ENCODE measurements at places on chromosomes 12 and 14.

- DNase-seq, result no peak
Observed at GRCh38 chr14:35881280-35881679, 55.1 kb downstream of the BRMS1L start.

DNA sequence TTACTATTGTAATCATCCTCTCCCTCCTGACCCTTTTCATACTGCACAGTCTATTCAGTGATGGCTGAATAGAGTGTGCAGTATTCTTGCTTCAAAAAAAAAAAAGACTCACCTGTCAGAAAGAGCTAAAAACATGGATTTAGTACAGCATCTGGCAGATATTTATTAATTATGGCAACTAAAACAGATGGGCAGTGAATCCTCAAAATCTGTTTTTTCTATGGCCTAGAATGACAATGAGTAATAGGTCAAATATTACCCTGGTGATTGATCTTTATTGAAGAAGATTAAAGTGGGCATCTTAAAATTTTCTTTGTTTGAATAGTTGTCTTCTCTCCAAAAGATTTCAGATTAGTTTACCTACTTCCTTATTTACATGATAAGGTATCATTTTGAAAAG is 543.6 kb downstream of the FOXG1 start:
- no peak for DNase-seq

DNA sequence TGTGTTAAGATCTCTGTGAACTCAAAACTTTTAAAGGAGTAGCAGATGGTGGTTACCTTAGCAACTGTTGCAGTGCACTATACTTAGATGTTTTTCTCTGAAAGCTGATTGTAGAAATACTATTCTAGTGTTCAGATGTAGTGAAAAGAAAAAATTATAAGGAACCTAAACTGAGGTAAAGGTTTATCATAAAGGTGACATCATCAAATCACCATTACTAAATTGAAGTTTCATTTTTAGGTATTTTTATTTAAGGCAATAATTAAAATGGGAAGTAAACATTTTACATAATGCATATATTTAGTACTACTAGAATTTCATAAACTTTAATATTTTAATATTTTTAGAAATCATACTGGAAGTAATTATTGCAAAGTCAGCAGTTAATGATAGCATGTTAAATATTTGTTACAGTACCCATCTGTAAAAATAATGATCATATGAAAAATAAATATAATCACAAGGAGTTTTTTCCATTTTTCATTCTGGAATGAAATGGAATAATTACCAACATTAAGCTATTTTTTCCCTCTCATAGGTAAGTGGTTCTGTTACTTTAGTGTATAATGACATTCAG is 141.1 kb upstream of the NAV3 start:
- DNase-seq, result no peak

- DNase-seq, result no peak
Observed at GRCh38 chr12:123286652-123287373, 15.2 kb upstream of the CDK2AP1 start.

DNA sequence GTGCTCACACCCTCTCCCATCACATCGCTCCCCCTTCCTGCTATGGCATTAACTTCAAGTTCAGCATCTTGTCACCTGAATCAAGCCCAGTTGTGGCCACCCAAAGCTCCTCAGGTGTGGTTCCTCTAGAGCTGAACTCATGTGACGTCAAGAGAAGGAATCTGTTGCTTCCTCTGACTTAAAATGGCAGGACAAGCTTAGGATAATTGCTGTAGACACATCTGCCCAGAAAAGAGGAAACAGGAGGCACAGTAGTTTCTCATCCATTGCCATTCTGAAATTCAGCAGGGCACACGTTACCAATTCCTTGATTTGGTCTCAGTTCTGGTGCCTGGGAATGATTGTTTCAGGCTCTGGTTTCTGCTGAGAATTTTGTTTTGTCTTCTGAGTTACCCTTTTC is 52.1 kb downstream of the RCOR1 start:
- no peak for DNase-seq

DNA sequence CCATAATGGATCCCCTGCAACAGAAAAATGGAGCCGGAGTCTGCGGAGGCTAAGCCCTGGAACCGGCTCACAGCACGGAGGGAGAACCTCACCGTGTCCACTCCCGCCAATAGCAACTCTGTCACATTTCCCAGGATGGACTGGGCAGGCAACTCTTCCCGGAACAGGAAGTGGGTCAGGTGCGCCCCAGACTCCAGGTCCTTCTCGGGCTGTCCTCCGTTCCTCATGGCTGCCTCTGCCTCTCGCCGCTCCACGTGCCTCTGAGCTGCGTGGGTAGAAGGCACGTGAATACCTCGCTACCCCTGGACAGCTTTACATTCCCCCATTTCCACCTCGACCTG is 2.2 kb downstream of the CYP27B1 start:
- DNase-seq, result no peak

- DNase-seq, result no peak
Observed at GRCh38 chr12:29771786-29772185, 12.0 kb downstream of the TMTC1 start.

DNA sequence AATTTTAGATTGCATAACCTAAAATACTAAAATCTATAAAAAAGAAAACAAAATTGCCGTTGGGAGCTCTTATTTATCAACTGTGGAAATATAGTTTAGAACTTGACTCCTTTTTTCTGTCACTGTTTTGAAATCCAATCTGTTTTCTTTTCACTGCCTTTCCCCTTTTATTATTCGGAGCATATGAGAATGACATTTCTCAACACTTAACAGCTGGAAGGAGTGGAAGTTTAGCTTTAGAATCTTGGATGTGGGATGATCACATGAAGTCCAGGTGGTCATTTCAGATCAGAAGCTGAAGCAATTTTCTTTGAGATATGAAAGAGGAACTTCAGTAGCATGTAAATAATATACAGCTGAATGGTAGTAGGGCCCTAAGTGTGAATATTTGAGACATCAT is 16.7 kb downstream of the TRHDE start:
- no peak for DNase-seq

DNA sequence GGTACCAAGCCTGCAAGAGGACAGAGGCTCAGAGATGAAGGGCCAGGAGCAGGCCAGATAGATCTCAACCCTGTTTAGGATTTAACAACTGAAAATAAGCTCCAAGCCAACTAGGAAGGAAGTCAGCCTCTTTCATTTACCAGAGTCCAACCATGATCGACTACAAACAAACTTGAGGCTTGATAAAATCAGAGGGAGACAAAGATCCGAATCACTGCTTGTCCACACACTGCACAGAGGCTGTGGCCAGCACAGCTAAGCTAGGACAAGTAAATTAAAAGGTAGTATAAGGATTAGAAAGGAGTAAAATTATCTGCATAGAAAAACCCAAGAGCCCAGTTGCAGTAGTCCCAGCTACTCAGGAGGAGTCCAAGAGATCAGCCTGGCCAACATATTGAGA is 40.3 kb downstream of the FAM222A start:
- no peak for DNase-seq

DNA sequence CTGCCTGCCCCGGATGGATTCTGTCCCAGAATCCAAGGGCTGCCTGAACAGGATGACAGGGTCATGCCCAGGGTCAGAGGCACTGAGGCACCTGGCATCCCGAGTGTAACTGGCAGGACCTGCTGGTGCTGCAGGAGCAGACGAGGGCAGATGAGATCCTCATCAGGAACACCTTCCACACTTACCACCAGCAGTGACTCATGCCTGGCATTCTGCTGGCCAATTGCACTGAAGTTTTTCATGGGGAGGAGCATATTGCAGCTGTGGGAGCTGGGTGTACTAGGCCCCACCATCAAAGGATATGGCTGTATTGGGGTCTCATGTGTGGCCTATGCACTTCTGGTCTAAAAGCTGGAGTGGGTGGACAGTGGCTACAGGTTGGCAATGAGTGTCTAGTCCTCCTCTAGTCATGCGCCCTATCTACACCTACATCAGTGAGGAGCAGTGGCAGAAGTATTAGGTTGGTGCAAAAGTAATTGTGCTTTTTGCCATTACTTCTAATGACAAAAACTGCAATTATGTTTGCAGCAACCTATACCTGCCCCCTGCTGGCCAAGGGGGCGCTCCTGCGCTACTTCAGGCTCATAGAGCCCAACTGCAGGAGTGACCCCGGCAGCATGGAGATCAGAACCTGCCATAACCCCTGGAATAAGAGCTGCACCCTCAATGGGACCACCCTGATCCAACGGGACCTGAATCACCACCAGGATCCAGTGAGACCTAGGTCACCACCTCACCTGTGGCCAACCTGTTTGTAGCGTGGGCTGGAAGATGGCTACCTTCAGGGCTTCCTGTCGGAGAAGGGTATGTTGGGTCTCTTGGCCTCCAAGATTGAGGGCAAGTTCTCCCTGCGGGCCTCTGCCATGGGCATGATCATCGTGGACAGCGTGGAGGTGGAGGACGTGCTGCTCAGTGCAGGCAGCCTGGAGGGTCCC is 8.0 kb upstream of the C12orf42 start:
- DNase-seq, result no peak

- DNase-seq, result no peak
Observed at GRCh38 chr12:122121745-122122144, 43.2 kb downstream of the MLXIP start.

- peak; percentile 37 for DNase-seq
Observed at GRCh38 chr14:100083706-100084105, 18.5 kb downstream of the EVL start.

DNA sequence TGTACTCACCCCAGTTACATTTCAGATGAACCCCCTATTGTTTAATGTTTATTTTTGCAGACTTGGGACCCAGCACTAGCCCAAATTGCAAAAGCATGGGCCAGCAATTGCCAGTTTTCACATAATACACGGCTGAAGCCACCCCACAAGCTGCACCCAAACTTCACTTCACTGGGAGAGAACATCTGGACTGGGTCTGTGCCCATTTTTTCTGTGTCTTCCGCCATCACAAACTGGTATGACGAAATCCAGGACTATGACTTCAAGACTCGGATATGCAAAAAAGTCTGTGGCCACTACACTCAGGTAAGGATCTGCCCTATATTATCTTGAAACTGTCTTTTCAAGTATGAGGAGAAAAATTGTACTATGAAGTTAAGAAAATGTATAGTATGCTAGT is 1.2 kb downstream of the GLIPR1 start:
- peak; percentile 69 for DNase-seq

GRCh38 chr12:91017043-91017442 is 12.3 kb upstream of the EPYC start:
- no peak for DNase-seq

- no peak for DNase-seq
Observed at GRCh38 chr14:20198991-20199390, 8.3 kb downstream of the OR11G2 start.
